ENCODE measurements at places on chromosomes 2 and 18.
A peak's percentile ranks its signal among the peaks of the same experiment; 100 is the strongest.

- DNase-seq: no peak
Observed at GRCh38 chr18:10499230-10499629, 26.6 kb upstream of the NAPG start.

DNA sequence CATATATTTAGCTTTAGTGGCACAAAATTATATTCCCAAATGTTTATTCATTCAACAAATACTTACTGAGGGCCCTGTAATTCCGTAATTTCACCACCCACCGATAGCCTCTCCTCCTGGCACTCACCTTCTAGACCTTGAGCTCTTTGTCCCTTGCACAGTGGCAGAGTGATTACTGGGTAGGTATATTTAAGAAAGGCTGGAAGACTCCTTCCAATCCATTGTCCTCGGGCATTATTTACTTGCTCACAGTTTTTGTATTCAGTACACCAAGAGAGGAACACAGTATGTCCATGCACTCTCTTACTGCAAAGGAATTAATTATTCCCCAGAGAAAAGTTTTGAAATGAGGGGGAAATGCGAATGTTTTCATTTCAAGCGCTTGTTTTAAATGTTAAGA lies 1.1 kb upstream of the CDCA7 start:
- DNase-seq: no peak

DNA sequence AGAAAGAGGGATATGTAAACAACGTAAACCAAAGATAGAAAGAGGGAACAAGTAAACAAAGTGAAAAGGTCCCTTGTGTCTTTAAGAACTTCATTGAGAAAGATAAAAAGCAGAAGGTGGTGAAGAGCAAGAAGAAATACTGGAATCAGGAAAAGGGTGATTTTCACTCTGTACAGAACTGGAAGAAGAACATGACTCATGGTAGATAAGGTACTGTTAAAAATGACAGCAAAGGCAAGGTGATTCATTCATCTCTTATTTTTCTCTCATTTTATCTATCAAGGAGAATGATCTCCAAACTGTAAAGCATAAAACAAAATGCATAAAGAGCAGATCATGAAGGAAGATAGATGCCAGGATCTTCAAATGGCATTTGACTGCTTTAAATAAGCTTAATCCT lies 724.6 kb upstream of the CELF4 start:
- no peak for DNase-seq

- DNase-seq: no peak
Observed at GRCh38 chr2:199818026-199818425, 33.0 kb downstream of the FTCDNL1 start.

GRCh38 chr2:64277101-64277849 lies 133.1 kb upstream of the PELI1 start:
- DNase-seq: no peak

DNA sequence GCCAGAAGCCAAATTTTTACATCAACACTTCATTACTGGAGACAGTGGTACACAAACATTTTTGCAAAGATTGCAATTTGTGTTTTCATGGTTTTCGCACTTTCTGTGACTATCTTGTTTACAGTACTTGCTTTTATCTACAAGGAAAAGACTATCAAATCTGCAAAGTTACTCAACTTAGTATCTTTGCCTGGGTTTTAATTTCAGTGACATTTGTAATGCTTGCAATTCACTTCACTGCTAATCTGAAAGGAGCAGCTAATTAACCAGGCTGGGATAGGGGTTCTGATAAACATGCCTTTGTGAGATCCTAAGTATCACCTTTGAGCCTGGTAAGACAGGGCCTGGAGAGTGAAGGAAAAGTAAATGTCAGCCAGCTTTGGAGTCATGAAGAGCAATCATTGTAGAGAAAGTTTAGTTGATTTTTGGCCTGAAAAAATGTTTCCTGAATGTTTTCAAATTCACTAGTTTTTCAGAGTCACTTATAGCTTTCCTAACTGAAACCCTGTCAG lies 194.2 kb downstream of the RIT2 start:
- no peak for DNase-seq

DNA sequence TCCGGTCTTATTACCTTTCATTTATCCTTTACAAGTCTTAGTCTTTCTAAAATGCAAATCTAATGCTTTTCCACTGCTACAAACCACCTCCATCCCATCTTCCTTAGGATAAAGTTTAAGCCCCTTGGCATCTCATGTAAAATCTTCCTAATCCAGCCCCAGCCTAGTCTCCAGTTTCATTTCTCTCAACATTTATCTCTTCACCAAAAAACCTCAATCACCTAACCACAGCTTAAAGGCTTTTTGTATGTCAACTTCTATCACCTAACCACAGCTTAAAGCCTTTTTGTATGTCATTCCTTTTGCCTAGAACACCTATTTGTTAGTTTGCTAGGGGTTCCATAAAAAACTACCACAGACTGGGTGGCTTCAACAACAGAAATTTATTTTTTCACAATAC lies 4.2 kb downstream of the TRAK2 start:
- DNase-seq: no peak

DNA sequence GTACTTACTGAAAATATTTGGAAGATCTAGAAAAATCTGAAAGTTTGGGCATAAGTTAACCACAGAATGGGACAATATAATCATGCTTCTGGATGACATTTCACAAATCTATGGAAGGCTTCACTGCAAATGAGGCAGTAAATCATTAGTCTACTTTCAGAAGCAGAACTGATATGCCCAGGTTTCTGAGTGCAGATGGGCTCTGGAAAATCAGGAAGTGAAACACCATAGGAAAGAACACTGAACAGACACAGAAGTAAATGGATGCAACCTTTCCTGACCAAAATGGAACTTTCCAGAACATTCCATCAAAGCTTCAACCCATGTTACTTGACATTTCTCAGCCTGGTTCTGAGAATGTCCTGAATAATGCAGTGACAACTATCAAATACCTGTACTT lies 55.1 kb downstream of the KCNG3 start:
- DNase-seq: no peak

GRCh38 chr2:725468-725867 lies 48.3 kb upstream of the TMEM18 start:
- DNase-seq: no peak

- no peak for DNase-seq
Observed at GRCh38 chr2:188345020-188345419, 53.3 kb downstream of the GULP1 start.

DNA sequence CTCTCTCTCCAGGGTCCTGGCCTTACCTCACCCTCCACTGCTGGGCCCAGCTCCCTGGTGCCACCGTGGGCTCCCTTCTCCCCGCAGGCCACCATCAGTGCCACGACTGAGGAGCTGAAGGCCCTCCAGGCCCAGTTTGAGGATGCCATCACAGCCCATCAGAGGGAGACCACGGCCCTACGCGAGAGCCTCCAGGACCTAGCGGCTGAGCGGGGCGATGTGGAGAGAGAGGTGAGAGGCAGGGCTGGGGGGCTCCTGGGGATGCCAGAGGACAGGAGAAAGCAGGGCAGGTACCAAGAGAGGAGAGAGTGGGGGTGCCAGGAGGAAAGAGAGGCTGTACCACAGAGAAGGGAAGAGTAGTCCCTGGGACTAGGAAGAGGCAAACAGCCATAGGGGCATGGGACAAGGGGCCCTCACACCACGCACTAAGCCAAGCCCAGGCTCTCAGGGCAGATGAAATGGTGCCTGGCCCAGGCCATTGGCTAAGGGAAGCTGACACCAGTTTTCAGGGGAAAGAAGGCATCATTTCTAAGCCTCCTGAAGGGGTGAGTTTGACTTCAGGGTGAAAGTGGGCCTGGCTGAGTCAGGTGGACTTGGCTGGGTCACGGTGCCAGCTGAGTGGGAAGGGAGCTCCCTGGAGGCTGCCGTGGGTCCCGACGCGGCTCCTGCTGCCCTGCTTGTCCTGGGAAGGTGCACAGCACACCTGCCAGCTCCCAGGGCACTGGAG lies 39.0 kb upstream of the SNED1 start:
- peak; percentile 28 for DNase-seq

DNA sequence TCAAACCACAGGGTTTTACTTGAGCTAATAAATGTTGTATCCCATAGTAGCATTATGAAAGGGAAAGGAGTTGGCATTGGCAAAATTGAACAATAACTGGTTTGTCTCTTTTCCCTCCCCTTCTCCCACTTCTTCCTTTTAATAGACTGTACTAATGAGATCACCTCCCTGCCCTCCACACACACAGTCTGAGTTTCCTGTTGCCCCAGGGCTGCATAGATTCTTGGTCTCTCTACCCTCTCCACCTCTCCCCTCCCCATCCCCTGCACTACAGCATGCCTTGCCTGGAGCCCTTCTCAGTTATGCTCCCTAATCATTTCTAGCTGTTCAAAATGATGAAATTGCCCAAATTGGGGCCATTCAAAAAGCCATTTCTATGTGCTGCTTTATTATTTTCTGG lies 37.2 kb upstream of the NEMP2 start:
- no peak for DNase-seq

DNA sequence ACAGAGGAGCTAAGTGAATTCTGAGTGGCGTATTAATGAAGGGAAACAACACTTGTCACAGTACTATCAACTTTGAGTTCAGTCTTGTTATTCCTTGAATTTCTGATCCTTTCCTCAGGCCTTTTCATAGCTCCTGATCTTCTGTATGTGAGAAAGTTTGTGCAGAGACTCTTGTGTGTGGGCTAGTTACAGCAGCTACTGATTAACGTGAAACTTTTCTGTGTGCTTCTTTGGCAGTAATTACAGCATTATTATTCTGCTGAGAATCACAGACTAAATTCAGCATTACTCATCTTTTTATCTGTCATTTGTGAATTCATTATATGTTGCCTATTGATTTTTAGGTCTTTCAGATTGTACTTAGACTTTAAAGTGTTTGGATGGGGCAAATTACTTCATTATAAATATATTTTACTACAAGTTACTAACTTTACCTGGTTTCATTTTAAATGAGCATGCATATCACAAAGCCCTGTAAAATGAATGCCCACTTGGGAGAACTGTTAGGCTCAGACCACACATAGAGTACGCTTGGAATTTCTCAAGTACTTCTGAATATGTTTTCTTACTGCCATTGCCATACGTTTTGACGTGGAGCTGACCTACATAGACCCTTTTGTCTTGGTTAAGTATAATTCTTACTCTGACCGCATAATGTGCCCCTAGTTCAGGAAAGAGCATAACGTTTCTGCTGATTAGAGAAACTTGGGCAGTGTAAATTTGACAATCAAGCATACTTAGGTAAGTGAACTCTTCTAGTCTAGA lies 36.2 kb downstream of the CREB1 start:
- no peak for DNase-seq

DNA sequence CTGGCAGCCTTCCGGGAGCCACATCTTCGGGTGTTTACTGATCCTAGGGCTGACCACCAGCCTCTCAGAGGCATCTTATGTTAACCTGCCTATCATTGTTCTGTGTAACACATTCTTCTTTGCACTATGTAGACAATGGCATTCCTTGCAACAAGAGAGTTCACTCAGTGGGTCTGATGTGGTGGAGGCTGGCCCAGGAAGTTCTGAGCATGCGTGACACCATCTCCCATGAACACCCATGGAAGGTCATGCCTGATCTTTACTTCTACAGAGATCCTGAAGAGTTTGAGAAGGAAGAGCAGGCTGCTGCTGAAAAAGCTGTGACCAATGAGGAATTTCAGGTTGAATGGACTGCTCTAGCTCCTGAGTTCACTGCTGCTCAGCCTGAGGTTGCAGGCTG lies 15.3 kb upstream of the ALMS1 start:
- no peak for DNase-seq

- DNase-seq: no peak
Observed at GRCh38 chr2:65413610-65414009, 18.8 kb downstream of the SPRED2 start.

DNA sequence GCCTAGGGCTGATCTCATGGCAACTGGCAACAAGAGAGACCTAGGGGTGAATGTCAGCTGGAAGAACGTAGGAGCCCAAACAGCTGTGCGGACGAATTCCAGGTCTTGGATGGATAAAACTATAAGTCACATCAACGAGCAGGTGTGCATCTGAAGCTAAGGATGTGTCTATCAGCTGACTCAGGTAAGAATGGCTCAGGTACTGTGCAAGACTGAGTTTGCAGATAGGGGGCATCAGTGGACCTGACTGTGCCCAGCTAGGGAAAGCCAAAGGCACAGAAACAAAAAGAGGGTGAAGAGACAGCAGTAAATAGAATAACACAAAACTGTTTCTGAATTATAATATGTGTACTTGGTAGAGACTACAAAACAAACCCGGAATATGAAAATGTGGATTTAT lies 357.3 kb downstream of the ZEB2 start:
- DNase-seq: no peak

DNA sequence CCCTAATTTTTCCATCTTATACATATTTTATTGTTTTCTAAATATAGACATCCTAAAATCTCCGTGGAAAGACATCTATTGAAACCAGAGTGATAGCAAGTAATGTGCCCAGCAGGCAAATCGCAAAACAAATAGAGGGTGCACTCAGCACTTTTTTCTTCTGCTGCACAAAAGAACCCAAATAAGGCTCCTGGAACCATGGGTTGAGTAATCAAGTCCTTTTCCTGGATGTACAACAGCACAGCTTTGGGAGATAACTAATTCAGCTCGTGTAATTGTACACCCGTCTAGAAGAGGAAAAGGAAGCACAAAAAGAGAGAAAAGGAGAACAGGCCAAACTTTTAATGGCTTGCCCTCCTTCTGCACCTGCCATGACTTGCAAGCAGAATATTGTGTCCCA lies 126.9 kb upstream of the TLK1 start:
- DNase-seq: no peak

GRCh38 chr2:158142568-158143332 lies 41.1 kb downstream of the UPP2 start:
- no peak for DNase-seq

Data from left hindlimb (tissue), 1 donor.